ENCODE measurements at places on chromosomes 16 and 17. TPM values are rescaled to one million over a fixed set of nuclear protein-coding genes. Genes with fewer than 3 reads are reported as not detected.
A peak's percentile ranks its signal among the peaks of the same experiment; 100 is the strongest.

GRCh38 chr17:48555258-48556228 lies 10.6 kb upstream of the HOXB2 start:
- peak; percentile 42 for DNase-seq

- no peak for DNase-seq
These were observed 33.2 kb upstream of the PEMT start for GRCh38 chr17:17624741-17625140.

Gene CDH5
- total RNA-seq, result not detected

- DNase-seq, result no peak
These were observed 491.9 kb upstream of the TOM1L1 start for GRCh38 chr17:54408731-54409130.

- DNase-seq, result no peak
These were observed 3.8 kb upstream of the KCNJ12 start for GRCh38 chr17:21372256-21372954.

Gene ABCC6
- total RNA-seq, result 0.43 TPM

- no peak for DNase-seq
These were observed 47.2 kb downstream of the GPR139 start for GRCh38 chr16:20026361-20027072.

Gene FOXC2
- total RNA-seq, result 0.45 TPM

DNA sequence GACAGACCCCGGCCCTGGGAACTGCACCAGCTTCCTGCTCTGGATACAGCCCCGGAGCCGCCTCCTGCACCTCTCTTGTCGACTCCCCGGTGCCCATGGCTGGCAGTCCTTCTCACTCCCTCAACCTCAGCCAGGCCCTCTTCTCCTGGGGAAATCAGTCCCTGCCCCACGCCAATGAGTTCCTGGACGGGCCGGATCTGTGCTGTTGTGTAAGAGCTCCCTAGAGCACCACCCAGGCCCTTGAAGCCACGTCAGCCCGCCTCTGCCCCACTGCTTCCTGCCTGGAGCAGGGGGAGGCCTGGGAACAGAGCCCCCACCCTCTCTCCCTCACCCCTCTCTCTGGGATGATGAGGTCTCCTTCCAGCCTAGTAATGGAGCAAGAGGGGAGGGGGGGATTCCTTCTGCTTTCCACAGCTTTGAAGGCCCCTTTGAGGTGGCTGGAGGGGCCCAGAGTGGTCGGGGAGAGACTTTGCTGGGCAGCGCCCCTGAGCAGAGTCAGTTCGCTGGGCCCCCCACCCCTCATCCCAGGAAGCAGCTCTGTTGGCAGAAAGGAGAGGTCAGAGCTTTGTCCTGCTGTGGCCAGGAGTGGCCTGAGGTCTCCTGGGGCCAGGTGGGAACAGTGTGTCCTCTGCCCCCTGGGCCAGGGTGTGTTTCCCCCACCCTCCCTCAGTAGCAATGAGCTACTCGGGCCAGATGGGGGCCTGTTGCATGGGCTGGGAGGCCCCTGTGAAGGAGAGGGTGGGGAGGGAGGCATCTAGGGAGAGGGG lies 3.8 kb downstream of the PRR29 start:
- DNase-seq, result no peak

Gene HES7
- total RNA-seq, result 0.53 TPM

Gene CCL22
- total RNA-seq, result not detected

GRCh38 chr16:59259074-59259949 lies 525.2 kb upstream of the GOT2 start:
- DNase-seq, result peak; percentile 50

Gene GAS2L2
- not detected for total RNA-seq

Gene FBXW10B
- total RNA-seq, result 1.3 TPM

DNA sequence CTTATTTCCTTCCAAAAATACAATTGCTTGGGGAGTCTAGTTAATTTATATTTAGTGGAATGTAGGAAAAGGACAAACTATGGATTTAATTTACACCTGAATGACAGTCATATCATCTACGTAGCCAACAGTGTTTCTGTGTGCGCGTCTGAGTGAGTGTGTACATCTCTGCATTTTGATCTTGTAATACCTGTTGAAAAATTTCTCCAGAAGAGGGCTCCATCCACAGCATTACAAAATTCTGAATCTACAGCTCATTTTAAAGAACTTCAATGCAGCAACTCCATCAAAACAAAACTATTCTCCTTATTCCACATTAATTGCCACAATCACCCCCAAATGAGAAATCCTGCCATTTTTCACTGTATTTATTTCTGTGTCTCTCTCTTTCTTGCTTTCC lies 3.9 kb downstream of the CDH13 start:
- no peak for DNase-seq

GRCh38 chr16:73231944-73232554 lies 184.1 kb upstream of the ZFHX3 start:
- no peak for DNase-seq

Gene ASPA
- 0.05 TPM for total RNA-seq

DNA sequence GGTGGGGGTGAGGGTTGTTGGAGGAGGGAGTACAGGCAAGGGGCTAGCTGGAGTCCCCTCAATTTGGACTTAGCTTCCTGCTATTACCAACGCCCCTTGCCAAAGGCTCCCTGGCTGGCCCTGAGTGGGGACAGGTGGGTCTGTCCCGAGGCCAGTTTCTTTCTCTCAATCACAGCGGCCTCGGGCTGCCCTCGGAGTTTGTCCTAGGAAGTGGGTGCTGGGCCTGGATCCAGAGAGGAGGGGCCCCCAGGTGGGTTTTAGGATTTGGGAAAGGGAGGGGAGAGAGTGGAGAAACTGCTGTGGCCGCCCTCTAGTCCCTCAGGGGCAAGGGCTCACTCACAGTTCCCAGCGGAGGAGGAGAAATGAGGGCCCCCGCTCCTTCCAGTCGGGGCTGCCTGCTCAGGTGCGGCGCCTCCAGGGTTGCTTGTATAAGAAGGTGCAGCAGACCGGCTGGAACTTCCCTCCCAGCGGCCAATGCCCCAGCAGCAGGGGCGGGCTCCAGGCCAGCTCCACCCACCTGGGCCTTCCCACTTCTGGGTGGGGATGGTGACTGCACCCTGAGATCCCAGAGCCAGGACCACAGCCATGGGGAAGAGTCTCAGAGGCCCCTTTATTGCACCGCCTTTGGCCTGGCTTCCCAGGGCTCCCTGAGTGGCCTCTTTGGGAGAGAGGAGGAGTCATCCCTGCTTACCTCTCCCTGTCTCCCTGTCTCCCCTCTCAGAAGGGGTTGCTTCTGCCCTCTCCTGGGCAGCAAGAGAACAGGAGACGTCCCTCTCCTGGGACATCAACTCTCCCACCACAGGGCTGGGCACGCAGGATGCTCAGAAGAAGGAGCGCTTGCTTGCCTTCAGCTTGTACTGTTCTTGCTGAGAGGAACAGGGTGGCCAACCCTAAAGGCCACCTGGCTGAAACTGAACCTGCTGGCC lies 112.0 kb upstream of the SMURF2 start:
- peak; percentile 46 for DNase-seq

Gene SYT17
- total RNA-seq, result 0.19 TPM

DNA sequence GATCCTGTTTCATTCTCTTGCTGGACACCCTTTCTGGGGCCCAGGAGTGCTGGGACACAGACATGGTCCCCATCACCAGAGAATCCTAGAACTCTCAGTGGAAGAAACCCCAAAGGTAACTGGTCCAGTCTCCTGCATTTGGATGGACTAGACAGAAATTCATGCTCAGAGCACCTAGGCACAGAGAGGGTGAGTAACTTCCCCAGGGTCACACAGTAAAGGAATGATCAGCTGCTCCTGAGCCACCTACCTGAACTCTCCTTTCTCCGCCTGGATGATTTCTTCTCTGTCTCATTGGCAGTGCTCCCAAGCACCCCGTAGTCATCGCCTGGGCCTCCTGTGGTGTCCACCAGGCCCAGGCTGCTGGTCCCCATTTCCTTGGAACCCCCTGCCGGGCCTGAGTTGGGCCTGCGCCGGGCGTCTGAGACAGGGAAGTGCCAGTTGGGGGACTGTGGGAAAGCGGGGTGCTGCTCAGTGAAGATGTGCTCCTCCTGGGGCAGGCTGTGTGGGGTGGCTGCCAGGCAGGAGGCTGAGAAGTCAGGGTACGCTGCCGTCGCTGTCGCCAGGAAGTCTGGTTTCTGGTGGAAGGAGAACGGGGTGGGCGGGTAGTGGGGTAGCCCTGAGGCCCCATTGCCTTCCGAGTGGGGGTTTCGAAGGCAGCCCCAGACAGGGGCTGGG lies 767 bp downstream of the MEOX1 start:
- no peak for DNase-seq

GRCh38 chr17:67452681-67453554 lies 75.8 kb downstream of the PITPNC1 start:
- no peak for DNase-seq

DNA sequence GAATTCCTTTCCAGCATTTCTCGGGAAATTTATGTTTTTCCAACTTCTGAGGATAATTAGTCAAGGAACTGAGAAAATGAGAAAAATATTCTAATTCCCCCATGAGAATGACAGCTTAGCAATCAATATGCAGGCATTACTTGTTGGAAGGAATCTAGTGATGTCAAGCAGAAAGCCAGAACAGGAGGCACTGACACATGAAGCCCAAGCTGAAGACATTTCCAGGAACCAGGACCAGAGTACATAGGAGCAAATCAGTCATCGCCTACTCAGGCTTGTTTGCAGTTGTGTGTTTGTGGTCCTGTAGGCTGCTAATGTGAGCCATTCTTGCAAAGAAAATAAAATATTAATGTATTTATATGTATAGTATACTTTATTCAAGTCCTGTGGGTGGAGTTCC lies 89.7 kb downstream of the SALL1 start:
- DNase-seq, result no peak

Gene KCNJ18
- total RNA-seq, result not detected

Gene RILP
- 11.0 TPM for total RNA-seq

DNA sequence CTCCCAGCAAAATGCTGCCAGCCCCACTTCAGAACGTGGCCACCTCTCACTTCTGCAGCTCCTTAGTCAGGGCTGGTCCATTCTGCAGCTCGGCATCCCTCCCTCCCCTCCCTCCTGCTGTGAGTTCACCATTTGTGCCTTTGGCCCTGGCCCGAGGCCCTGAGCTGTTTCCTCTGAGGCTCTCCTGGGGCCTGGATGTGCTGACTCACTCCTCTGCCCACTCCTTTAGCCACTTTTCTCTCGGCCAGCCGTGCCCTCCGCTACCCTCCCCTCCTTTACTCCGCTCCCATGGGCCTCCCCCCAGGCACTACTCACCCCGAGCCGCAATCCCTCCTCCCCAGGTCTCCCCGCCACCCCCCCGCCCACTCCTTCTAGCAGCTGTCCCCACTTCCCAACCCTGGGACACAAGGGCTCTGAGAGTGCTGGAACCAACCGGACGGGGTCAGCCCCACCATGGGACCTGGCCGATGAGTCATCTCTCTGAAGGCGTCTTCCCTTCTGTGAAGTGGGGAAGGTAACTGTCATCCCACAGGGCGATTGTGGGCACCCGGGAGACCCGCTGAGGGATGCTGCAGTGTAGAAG lies 11.5 kb downstream of the KCNG4 start:
- DNase-seq, result peak; percentile 94

DNA sequence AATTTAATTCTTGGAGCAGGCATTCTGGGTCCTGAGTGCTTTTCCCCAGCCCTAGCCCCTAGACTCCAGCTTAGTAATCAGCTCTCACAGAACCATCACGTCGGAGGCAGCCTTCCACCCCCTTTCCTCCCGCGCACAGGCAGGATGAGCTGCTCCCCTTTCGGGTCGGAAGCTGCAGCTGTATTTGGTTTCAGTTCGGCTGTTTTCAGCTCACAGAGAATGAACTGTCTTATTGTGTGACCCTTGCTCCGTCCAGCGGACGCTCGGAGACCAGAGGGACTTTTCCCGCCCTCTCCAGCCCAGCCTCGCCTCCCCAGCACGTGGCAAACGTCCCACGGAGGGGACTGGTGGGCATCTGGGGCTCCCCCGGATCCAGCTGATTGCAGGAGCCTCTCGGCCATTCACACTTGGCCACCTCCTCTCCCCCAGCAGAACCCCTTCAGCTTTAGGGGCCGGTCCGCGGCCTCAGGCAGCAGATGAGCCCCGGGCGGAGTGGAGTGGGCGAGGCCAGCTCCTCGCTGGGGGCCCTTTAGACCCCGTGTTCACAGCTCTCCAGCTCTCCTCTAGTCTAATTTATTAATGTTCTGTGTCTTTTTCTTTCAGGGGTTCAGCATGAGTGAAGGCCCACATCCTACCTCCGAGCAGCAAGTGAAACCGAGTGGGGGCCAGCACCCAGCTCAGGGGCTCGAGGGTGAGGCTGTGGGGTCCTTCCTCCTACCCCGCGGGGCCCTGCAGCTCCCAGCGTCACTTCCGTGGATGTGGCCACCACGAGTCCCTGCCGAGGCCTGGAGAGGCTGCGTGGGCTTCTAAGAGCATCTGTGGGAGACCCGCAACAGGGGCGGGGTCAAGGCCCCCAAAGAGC lies 863 bp upstream of the UTS2R start:
- no peak for DNase-seq

- peak; percentile 28 for DNase-seq
These were observed 13.9 kb downstream of the ITGAM start for GRCh38 chr16:31273676-31274075.

- peak; percentile 68 for DNase-seq
These were observed 18.5 kb downstream of the TOP2A start for GRCh38 chr17:40399185-40399584.

Gene APPBP2
- total RNA-seq, result 41.8 TPM

DNA sequence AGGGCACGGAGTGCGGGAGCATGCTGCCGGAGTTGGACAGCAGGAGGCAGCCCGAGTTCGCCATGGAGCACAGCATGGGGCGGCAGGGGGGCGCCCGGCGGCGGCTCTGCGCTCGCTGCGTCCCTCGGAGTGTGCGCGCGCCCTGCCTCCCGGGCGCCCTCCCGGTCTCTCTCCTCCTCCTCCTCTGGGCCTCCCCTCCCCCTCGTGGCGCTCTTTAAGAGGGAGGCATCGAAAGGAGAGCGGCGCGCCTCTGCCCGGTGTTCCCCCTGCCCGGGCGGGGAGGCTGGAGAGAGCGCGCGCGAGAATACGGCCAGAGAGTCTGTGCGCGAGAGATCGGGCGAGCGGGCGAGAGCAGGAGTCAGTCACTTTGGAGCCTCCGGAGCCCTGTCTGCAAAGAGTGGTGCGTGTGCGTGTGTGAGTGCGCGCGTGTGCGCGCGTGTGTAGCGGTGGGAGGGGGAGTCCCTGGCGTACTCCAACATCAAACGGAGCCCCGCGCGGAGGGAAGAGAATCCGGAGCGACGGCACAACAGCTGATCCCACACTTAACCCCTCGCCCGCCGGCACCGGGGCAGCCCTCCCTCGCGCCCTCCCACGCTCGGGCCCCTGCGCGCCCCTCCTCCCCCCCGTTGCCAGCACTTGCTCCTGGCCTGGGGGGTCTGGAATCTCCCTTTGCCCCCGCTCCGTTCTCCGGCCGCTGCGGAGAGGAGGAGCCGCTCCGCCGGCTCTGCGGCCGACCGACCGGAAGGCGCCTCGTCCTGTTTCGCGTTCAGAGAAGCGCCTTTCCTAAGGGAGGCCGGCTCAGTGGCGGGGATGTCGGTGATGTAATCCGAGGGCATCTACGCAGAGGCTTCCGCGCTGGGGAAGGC lies 108.9 kb downstream of the ENGASE start:
- no peak for DNase-seq

- no peak for DNase-seq
These were observed 463.1 kb downstream of the MAF start for GRCh38 chr16:79137426-79137939.

GRCh38 chr16:24543949-24544348 lies 4.6 kb downstream of the RBBP6 start:
- no peak for DNase-seq

GRCh38 chr16:69040144-69040909 lies 65.1 kb upstream of the HAS3 start:
- no peak for DNase-seq

- DNase-seq, result no peak
These were observed 14.3 kb upstream of the PRKCB start for GRCh38 chr16:23821467-23821866.

- peak; percentile 6 for DNase-seq
These were observed 867 bp upstream of the LIMD2 start for GRCh38 chr17:63700528-63701455.

GRCh38 chr16:74186561-74186971 lies 110.0 kb upstream of the PSMD7 start:
- DNase-seq, result no peak

GRCh38 chr16:89890200-89890599 lies 16.8 kb downstream of the TCF25 start:
- no peak for DNase-seq
